ENCODE measurements at places on chromosomes 13 and 19. TPM values are rescaled to one million over a fixed set of nuclear protein-coding genes. Genes with fewer than 3 reads are reported as not detected.

Gene KLF2
- total RNA-seq, result 386 TPM

Gene ELF1
- 122 TPM for total RNA-seq

Gene BCAM
- total RNA-seq, result not detected

Gene PCP2
- total RNA-seq, result 3.0 TPM

Gene PLPPR3
- not detected for total RNA-seq

Gene NPAS1
- not detected for total RNA-seq

Gene DKKL1
- total RNA-seq, result not detected

All from activated naive CD4-positive, alpha-beta T cell treated with anti-CD3 and anti-CD28 coated beads, Interleukin-2, amount 10 ng/mL, durations not matched to agents 5 hours and 36 hours (primary cell).